ENCODE measurements at places on chromosomes 5 and 9. TPM values are rescaled to one million over a fixed set of nuclear protein-coding genes. Genes with fewer than 3 reads are reported as not detected.

DNA sequence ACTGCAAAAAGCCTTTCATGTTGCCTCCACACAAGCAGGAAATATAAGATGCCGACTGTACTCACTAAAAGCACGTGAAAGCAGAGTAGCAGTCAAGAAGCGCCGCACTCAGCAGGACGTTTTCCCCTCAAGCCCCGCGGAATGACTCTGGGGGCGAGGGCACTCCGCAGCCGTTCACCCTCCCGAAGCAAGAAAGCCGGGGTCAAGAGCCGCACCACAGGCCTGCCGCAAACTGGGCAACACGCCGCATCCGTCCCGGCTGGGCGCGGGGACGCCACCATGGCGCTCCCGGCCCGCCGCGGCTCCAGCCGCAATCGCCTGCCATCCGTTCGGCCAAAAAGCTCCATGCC, 364 bp downstream of the RPS6 start:
- DNase-seq, result no peak

DNA sequence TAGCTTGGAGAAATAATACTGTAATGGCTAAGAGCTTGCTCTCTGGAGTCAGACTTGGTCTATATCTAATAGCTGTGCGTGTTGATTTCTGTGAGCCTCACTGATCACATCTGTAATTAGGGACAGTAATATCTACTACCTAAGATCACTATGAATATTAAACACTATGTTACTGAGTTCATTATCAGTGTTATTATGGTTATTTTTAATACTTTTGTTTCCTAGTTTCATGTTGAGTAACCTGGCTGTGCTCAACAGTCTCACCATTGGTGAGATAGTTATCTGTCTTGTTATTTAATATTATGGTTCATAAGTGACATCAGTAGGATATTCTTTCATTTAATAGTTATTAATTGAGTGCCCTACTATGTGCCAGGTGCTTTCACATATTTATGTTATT, 22.4 kb upstream of the CAVIN4 start:
- DNase-seq, result no peak

GRCh38 chr5:45262061-45262590, 434.1 kb downstream of the HCN1 start:
- no peak for DNase-seq

DNA sequence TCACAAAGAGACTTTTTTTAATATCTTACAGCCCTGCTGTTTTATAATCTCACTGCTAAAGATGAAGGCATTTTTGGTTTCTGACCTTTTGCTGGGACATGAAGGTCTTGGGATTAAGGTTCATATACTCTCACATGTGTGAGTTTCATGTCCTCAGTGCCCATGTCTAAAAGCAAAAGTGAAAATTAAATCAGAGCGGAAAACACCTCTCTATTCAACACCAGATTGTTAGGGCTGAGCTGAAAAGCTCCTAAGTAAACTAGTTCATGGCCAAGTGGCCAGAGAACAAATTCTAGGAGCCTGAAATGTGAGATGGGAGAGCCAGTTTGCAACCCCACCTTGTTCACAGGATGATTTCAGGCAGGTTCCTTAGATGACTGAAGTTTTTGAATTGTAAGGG, 110.9 kb downstream of the GRIA1 start:
- no peak for DNase-seq

GRCh38 chr5:151284392-151284967, 19.1 kb downstream of the SLC36A3 start:
- no peak for DNase-seq

DNA sequence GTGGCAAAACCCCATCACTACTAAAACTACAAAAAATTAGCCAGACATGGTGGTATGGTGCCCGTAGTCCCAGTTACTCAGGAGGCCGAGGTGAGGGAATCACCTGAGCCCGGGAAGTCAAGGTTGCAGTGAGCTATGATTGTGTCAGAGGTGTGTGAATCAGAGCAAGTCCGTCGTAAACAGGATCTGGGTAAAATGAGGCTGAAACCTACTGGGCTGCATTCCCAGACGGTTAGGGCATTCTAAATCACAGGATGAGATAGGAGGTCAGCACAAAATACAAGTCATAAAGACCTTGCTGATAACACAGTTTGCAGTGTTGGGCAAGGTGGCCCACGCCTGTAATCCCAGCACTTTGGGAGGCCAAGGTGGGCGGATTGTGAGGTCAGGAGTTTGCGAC, 1.9 kb upstream of the CLTB start:
- DNase-seq, result peak; percentile 71

DNA sequence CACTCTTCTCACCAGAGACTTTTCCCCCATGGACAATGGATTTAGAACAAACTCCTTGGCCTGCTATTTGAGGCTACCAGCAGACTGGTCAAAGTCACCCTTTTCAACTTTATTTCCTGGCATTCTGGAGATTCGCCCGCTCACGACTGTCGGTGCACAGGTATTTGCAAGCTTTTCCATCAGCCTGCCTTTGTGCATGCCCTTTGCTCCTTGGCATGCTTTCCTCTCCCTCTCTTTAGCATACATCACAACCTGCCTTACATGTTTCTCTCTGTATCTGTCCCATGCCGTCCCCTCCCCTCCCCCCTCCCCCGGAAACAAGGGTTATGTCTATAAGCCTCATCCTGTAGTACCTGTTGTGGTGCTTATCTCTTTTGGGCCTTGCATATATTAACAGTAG, 257.1 kb downstream of the AOPEP start:
- no peak for DNase-seq

DNA sequence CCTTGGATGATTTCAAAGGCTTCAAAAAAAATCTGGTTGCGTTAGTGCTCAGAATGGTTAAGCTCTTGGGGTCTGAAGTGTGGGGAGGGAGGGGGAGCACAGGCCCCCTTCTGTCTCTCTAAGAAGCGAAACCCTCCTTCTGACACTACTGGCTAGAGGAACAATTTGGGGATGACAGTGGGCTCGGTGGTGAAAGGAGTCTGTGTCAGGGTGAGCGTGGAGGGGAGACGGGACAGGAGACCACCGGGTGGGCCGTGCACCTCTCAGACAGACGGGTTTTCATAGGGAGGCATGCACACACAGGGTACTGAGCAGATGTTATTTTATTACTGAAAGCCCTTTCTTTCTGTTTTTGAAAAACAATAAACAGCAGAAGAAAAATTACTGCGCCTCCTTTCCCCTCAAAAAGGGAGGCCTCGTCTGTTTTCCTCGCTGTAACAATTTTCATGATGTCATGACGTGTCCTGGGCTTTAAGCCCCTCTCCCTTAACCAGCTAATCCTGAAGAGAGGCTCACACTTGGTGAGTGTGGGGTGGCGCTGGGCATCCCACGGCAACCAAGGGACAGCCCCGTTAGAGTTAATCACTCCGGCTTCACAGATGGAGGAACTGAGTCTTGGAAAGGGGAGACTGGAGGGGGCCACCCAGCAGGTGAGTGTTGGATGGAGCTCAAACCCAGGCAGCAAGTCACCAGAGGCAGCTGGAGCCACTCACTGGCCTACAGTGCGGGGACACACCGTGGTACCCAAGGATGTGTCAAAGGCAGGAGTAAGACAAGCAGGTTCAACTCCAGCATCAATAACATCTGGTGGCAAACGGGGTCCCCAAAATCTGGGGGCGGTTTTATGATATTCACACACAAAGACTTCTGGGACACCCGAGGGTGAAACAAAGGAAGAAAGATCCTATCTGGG, 53.4 kb downstream of the PTCH1 start:
- DNase-seq, result no peak

- DNase-seq, result peak; percentile 55
Observed at GRCh38 chr5:63085561-63085960, 506.9 kb downstream of the LRRC70 start.

- DNase-seq, result no peak
Observed at GRCh38 chr9:135785013-135785575, 83.1 kb downstream of the KCNT1 start.

GRCh38 chr5:170434966-170435605, 45.9 kb upstream of the KCNMB1 start:
- DNase-seq, result peak; percentile 69

DNA sequence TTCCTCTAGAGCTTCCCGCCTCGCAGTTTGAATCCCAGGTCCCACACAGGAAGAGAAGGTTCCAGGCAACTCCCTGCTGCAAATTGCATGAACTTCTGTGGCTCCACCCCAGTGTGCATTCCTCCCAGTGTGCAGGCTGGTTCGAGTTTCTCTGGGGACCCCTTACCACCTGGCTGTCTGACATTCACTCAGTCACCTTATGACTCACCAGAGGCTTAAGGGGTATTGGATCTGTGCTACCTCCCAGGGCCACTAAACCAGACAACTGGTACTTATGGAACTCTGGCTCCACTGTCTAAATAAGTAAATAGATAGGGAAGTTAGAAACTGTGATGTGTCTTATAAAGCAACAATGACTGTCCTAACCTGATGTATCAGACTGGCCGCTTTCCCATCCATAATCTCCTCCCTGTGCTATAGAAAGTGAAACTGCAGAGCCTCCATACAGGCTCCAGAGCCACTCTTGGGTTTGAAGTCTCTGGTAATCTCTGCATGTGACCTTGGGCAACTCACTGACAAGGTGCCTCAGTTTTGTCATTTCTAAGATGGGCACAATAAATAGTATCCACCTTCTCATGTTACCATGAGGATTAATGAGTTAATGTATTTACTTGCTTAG, 720.6 kb downstream of the SEMA5A start:
- no peak for DNase-seq

GRCh38 chr9:14352503-14352902, 38.6 kb upstream of the NFIB start:
- DNase-seq, result peak; percentile 23

GRCh38 chr5:50292735-50293394, 148.2 kb downstream of the EMB start:
- DNase-seq, result no peak

GRCh38 chr5:172420235-172420939, 33.9 kb downstream of the SH3PXD2B start:
- peak; percentile 64 for DNase-seq

DNA sequence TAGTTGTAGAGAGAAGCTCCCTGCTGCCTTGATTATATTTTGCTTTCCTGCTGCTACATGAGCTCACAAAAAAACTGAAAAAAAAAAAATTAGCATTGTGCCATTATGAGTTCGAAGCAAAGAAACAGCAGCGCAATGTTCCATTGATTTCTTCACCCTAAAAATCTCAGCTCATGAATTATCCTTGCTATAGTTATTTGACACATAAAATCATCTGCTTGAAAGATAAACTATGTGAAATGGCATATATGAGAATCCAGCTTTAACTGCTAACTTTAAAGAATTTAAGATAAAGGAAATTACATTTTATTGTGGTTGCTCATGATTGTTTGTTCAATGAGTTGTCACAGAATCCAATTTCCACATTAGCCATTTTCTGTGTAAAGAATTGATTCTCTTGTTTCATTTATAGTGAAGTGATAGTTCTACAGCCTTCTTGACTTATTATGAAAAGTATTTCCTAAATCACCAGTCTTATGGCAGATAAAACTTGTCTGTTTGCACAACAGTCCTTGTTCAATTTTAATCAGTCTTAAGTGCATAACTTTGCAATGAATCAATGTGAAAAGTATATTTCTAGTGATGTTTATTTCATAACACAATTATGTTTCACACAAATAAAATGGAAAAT, 1275.0 kb upstream of the CDH9 start:
- no peak for DNase-seq

Gene PTGES
- total RNA-seq, result 0.58 TPM

Gene RGS7BP
- total RNA-seq, result 4.2 TPM

Gene PKD2L2
- total RNA-seq, result not detected

Gene SOHLH1
- total RNA-seq, result not detected

Gene CTSV
- total RNA-seq, result not detected

Gene SLC23A1
- not detected for total RNA-seq

Gene DNAH5
- 2.3 TPM for total RNA-seq

Data from stomach (tissue), 19 donors.